HS-27A (cell line): ENCODE measurements at places on chromosomes 6 and 20.

DNA sequence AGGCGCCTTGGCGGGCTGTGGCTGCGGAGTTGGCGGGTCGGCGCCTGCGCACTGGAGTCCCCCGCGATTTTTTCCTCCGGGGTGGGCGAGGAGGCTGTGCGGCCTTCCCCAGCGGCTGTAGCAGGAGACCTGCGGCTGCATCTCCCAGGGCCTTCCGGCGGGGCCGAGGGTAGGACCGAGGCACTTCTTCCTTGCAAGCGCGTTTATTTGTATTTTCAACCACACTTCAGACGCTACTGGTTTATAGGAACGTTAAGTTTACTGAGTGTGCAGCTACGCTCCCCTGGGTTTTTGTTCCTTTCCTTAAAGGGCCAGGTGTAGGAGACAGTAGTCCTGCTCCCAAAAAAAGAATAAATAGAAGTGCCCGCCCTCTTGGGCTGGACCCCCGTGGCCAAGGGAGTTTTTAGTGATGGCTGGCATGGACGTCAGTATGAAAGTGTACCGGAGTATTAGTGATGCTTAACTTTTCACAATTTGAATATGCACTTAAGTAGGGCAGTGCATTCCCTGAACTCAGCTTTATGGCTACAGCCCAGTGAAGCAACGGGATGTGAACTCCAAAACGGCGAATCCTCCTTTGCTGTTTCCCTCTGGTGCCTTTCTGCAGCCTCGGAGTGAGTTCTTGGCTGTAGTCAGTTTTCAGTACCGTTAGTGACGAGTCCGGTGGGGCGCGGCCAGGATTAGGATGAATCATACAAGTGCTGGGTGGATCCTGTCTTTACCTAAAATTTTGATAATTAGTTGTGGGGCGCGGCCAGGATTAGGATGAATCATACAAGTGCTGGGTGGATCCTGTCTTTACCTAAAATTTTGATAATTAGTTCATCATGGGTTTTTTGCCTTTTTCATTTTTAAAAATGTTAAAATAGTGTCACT lies 1.0 kb upstream of the FBXO5 start:
- DNase-seq: peak; percentile 72

GRCh38 chr20:49794336-49795134 lies 18.1 kb upstream of the SLC9A8 start:
- no peak for DNase-seq

GRCh38 chr6:106098383-106099234 lies 12.5 kb downstream of the PRDM1 start:
- DNase-seq: no peak

DNA sequence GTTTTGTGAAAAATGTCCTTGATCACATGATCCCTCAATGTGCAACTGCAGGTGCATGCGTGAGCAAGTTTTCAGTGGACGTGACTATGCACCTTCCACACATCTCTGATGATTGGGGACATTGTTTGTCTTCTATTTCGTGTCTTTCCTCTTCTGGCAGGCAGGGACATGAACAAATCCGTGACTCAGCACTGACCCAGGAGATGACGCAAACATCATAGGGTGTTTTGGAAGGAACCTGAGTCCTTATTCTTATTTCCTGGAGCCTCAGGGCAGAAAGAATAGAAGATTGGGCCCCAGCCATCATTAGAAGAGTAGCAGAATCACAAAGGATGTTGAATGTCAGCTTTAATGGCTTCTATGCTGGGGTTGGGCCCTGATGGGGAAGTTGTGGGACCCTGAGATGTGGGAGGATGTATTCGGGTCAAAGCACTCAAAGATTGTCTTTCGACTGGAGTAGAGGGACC lies 11.9 kb upstream of the SIRPD start:
- DNase-seq: no peak

DNA sequence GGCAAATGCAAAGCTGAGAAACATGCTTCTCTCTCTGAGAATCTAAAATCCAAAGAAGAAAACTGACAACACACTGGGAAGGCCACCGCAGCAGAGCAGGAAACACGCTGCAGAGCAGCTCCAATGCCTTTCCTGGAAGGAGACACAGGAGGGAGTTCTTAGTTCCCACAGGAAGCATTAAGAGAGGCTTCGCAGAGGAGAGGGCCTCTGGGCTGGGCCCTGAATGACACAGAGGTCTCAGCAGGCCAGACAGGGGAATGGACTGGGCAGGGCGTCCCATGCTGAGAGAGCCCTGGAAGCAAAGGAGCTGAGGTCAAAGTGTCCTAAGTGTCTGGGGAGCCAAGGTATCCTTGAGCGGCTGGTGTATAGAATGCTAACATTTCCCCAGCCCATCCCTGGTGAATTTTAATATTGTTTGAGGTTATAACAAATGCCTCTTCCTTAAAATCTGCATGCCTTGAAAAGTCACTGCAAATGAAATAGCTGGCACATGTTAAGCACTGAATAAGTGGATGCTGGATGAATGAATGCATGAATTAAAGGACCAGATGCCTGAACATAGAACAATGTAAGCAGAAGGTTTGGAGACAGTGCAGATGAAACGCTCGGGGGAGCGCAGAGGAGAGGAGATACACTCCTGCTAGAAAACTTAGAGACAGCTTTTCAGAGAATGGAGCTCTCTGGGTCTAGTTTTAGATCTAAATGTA lies 110.0 kb upstream of the SYNDIG1 start:
- no peak for DNase-seq

DNA sequence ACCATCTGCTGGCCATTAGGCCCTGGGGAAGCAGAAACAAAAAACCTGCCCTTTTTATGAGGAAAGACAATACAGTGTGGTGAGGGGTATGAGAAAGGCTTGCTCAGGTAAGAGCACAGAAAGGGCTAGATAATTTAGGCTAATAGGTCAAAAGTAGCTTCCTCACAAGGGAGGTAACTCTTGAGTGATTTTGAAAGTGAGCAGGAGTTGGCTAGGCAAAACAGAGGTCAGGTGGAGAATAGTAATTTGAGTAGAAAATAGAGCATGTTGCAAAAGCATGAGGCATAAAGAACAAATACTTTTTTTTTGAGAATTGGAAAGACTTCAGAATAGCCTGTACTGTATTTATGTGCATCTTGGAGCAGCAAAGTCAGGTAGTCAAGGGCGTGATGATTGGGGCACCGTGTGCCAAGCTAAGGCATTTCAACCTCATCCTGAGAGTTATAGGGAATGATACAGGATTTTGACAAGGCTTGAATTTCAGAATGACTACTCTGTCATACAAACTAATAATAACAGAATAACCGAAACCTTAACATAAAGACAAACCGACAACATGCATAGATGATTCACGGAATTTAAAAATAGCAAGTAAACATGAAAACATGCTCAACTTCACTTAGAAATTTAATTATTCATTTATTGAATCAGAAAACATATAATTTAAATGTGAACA lies 123.0 kb upstream of the ENPP5 start:
- no peak for DNase-seq

- no peak for DNase-seq
These were observed 182.5 kb downstream of the CDC5L start for GRCh38 chr6:44569931-44570385.

GRCh38 chr20:18191306-18191705 lies 53.6 kb downstream of the KAT14 start:
- no peak for DNase-seq

DNA sequence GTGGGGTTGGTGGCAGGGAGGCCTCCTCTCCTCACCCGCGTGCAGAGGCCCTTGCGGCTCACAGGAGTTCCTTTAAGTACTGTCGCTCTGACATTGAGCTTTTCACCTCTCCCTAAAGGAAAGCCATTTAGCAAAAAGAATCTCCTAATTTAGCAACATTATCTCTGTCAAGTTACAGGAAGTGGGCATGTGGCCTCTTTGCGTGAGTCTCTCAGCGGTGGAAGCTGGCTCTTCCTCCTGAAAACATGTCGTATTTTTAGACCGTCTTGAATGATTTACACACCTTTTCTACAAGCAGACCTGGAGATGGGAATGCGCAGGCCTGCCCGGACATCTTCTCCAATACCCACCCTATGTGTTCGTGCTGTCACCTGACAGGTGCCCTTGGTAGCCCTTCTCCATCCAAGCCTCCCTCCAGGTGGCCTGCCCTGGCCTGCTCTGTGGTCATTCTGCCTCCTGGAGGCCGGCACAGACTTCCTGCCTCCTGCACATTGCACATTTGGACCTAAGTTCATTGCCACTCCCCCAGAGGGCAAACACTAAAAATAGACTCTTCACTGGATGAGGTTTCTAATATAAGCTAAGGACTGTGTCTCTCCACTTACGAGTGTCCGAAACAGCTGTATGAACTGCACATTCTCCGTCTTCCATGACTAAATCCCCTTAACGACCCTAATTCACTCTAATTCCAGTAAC lies 18.5 kb upstream of the PHACTR3 start:
- no peak for DNase-seq

DNA sequence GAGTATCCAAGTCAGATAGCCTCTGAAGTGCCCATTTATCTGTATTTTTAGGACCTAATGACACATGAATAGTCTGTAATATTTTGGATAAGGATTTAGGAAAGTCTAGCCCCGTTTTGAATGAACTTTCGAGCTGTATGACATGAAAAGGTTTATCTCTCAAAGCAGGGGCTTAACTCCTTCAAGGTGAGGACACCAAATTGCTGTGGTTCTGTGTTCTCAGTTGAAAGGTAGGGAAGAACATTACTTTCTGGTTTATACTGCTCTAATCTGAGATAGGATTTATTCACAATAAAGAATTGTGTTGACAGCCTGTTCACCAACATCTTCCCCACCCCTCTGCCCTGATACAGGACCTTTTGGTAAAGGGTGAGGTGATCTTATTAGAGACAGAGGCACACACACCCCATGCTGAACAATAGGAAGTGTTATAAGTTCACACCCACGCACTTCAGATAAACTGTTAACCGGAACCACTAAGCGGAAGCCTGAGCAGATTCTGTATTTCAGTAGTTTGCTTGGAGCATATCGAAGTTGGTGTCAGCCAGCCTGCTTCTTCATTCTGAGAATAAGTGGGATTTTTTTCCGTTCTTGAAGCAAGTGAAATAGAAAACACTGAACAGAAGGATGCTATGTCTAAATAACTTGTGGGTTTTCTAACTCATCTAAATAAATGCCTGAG lies 223.3 kb downstream of the TMEM242 start:
- no peak for DNase-seq

- no peak for DNase-seq
These were observed 24.5 kb downstream of the MAPK14 start for GRCh38 chr6:36052097-36052496.

GRCh38 chr6:77136086-77136485 lies 327.2 kb downstream of the HTR1B start:
- no peak for DNase-seq

GRCh38 chr20:3763671-3764601 lies 3.6 kb downstream of the ADISSP start:
- DNase-seq: no peak

DNA sequence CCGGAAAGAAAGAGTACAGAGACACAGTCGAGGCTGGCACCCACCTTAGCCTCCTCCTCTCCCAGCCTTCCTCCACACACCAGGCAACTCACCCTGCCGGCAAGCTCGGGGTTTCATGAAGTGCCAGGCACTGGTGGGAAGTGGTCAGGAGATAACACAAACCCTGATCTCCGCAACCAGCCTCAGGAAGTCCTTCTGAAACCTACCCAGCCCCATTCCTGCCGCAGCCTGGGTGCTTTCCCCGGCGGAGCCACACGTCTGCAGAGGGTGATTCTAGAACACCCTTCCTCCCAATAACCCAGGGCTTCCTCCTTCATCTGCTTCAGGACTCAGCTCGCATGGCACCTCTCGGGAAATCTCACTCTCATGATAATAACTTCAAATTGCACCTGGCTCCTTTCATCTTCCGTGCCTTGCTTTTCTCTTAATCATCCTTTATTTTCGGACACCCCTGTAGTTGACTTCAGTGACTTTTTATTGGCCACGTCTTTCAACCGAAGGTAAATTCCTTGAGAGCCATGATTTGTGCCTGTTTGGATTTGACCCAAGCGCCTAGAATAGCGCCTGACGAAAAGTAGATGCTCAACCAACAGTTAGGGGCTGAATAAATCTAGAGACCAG lies 8.7 kb upstream of the HLA-E start:
- no peak for DNase-seq

GRCh38 chr6:133456439-133456838 lies 215.3 kb downstream of the EYA4 start:
- DNase-seq: no peak

- no peak for DNase-seq
These were observed 76.7 kb downstream of the PREX1 start for GRCh38 chr20:48750941-48751635.

DNA sequence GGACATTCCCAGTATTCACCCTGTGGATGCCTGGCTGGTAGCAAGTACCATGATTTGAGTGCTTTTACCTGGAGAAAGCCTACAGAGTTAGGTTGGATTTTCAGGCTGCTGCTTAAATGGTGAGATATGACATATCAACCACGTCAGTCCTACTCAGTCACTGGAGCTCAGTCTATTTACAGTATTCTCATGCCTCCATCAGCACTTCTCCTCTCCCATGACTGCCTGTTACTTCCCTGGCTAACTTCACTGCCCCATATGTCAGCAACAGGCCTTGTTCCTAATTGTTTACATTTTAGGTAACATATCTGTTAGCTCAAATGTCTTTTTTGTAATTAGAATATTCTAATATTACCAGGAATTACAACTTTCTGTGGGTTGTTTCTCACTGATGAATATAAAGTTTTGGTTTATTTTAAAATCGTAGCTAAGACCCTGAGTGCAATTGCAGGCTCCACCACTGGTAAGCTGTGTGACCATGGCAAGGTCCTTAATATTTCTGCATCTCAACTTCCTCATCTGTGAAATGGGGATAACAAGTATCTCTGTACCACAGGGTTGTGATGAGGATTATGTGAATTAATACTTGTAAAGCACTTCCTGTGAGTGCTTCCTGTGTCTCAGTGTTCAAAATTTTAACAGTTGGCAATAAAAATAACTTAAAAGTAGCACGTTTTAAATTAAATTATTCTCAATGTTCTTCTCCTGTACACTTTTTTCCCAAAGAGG lies 54.3 kb downstream of the RNF144B start:
- DNase-seq: no peak

- no peak for DNase-seq
These were observed 696.7 kb downstream of the RNF144B start for GRCh38 chr6:19083801-19084200.

DNA sequence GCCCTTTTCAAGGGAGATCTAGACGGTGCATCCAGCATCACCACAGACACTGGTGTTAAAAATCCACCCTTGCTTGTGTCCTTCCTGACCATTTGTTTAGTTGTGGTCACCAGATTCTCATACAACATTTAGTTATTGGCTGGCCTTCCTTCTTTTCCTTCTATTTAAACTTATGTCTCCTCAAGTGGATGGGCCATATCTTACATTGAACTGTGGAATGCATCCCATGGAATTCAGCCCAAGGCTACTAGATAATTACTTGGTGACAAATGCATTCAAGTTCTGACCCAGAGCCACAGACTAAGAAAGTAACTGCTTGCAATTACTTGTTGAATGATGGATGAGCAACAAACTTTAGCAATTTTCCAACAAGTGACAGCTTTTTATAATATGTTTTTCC lies 198.9 kb upstream of the SSTR4 start:
- no peak for DNase-seq

DNA sequence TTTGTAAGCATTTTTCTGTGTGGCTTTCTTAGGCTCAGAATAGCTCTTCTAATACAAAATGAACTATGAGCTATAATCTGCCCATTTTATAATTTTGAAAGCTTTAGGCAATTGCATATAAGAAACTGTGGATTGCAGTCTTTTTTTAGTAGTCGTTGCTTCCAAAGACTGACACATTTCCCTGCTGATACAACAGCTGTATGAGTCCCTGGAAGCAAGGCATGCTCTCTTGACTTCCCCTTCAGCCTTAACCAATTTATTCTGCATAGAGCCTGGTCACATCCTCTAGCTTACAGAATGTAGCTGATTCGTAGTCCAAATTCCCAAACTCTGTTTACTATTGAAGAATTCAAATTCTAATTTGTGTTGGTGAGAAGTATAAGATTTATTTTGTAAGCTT lies 155.3 kb upstream of the EYA4 start:
- DNase-seq: no peak
